Camera-type eye (tissue), 1 donor: ENCODE measurements at places on chromosomes 13 and 19. TPM values are rescaled to one million over a fixed set of nuclear protein-coding genes. Genes with fewer than 3 reads are reported as not detected.

The SPATA13 gene
- total RNA-seq = 36.8 TPM

The ZNF560 gene
- total RNA-seq = not detected

The ZNF506 gene
- total RNA-seq = 65.3 TPM

The ZNF415 gene
- total RNA-seq = 25.6 TPM

The ZNF229 gene
- 17.2 TPM for total RNA-seq

The TRIM13 gene
- total RNA-seq = 60.3 TPM

The ZNF460 gene
- 164 TPM for total RNA-seq

The IGFL1 gene
- total RNA-seq = not detected

The JAK3 gene
- total RNA-seq = 3.4 TPM

The ZNF846 gene
- 38.5 TPM for total RNA-seq

The TPTE2 gene
- not detected for total RNA-seq
